ENCODE measurements at places on chromosomes 3 and 15. TPM values are rescaled to one million over a fixed set of nuclear protein-coding genes. Genes with fewer than 3 reads are reported as not detected.

GRCh38 chr3:257826-258225 lies 61.3 kb downstream of the CHL1 start:
- no peak for DNase-seq
- H3K4me3 ChIP-seq, result no peak overlapping the region
- H3K27ac ChIP-seq, result no peak overlapping the region
- H3K27me3 ChIP-seq, result peaks cover 3% of the 10 kb centered on the region

DNA sequence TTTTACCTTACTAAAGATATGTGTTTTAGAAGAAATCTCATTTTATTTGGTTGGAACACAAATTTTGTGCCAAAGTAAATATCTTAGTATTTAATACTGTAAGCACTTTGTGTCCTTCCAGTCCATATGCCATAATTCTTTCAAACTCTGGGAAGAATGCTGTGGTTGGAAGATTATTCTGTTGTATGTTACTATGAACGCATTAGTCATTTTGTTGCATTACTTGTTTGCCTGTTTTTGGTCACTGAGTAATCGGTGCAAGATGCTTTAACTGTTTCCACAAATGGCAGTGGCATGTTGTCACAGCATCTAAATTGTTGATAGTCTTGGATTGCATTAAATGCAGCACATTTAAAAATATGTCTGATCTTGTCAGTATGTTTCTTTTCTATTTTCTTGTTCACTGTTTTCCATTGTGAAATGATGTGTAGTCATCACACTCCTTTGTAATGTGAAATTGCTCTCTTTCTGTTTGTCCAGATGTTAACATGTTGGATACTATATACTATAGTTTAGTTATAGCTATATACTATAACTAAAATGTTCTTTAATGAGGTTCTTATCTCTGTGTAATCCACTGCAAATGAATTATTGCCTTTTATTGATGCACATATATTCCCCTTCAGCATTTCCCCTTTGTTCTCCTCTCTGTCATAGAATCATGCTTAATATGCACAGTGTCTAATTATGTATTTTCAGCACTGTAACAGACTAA lies 89.9 kb upstream of the FLNB start:
- no peak for DNase-seq
- H3K4me1 ChIP-seq, result no peaks in the 10 kb centered on the region
- H3K27me3 ChIP-seq, result no peaks in the 10 kb centered on the region
- H3K27ac ChIP-seq, result no peak overlapping the region
- peaks cover 5% of the 10 kb centered on the region for H3K36me3 ChIP-seq

- no peak for DNase-seq
- H3K4me3 ChIP-seq, result no peak overlapping the region
- no peak overlapping the region for H3K27ac ChIP-seq
- no peaks in the 10 kb centered on the region for H3K27me3 ChIP-seq
- H3K36me3 ChIP-seq, result peaks cover 92% of the 10 kb centered on the region
- H3K4me1 ChIP-seq, result no peaks in the 10 kb centered on the region
Observed at GRCh38 chr15:25087137-25087536, 132.3 kb downstream of the SNRPN start.

- no peaks in the 10 kb centered on the region for H3K36me3 ChIP-seq
- no peak overlapping the region for H3K27ac ChIP-seq
- H3K4me1 ChIP-seq, result peaks cover 9% of the 10 kb centered on the region
- H3K4me3 ChIP-seq, result no peak overlapping the region
Observed at GRCh38 chr15:68484220-68484619, 52.3 kb upstream of the ITGA11 start.

The KBTBD13 gene
- not detected for total RNA-seq

The SLC22A14 gene
- total RNA-seq, result not detected

The BCHE gene
- total RNA-seq, result 52.9 TPM

The CACNA2D2 gene
- total RNA-seq, result 8.7 TPM

The FAM219B gene
- 138 TPM for total RNA-seq

The CCNB2 gene
- total RNA-seq, result 99.2 TPM
